NCI-H2081 (cell line): ENCODE measurements at places on chromosomes 3 and 15.

GRCh38 chr3:171334465-171334811 is 125.8 kb downstream of the TNIK start:
- DNase-seq: peak; percentile 20

- no peak for DNase-seq
Measured at GRCh38 chr3:188421151-188421821, 267.3 kb downstream of the LPP start.

GRCh38 chr3:131526801-131527347 is 24.1 kb upstream of the MRPL3 start:
- DNase-seq: no peak

DNA sequence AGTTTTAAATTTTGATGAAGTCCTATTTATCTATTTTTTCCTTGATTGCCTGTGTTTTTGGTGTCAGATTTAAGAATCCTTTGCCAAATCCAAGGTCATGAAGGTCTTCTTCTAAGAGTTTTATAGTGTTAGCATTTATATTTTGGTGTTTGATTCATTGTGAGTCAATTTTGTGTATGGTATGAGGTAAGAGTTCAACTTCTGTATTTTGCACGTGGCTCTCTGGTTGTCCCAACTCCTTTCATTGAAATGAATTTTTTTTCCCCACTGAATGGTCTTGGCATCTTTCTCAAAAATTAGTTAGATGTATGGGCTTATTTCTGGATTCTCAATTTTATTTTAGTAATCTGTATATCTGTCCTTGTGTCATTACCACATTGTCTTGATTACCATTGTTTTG is 57.1 kb upstream of the STRIT1 start:
- DNase-seq: no peak

GRCh38 chr3:170670504-170670903 is 84.6 kb upstream of the SLC7A14 start:
- DNase-seq: no peak

DNA sequence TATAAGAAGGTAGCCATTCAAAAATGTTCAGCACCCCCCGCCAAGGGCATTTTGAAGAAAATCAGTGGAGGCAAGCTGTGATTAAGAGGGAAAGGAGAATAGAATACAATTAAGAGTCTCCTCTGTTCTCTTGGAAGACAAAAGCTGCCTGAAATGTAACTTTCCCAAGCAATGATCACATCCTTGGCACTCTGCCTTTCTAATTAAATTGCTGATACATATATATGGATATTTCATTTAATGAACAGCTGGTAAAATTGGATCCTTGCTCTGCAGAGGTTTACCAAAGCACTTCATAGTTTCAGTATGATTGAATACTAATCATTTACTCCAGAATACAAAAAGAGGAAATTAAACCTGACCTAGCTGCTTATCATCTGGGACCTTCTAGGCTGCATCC is 10.4 kb downstream of the COL6A6 start:
- DNase-seq: no peak

DNA sequence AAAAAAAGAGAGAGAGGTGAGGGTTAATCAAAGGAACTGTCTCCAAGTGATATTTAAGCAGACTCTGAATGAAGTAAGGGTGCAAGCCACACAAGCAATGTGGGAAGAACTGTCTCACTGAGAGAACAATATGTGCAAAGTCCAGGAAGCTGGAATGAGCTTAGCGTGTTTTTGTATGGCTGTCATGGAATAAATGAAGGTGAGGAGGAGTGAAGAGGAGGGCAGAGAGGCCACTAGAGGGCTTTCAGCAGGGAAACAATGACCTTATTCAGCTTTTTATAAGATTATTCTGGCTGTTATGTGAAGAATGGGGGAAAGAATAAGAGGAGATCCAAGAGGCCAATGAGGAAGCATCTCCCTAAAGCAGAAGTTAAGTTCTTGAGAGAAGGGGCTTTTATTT is 86.9 kb upstream of the COL8A1 start:
- DNase-seq: no peak

- no peak for DNase-seq
Measured at GRCh38 chr3:124360155-124360554, 368.2 kb upstream of the ROPN1 start.

GRCh38 chr3:188303286-188303799 is 149.4 kb downstream of the LPP start:
- DNase-seq: no peak

GRCh38 chr15:67799801-67800205 is 25.5 kb upstream of the SKOR1 start:
- no peak for DNase-seq

- DNase-seq: no peak
Measured at GRCh38 chr15:51094606-51095569, at the start of gene TNFAIP8L3. TSS of gene TNFAIP8L3 (minus strand) at chr15:51094906. CDS start at chr15:51094595, 311 bp downstream.

DNA sequence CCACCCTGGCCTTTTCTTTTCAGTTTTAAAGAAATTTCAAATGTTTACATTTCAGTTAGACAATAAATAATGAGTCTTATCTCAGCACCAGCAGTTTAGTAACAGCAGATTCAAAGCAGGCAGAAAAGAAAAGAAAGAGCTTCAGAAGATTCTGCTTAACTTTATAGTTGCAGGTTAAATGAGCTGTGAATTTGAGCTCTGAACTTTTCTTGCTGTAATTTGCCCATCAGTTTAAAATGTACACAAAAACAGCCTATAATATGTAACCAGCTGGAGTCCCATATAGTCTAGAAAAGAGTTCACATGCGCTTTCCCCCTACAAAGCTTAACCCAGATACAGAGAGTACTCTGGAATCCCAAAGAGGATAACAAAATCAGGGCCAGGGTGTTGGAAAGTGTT is 59.7 kb upstream of the SIAH2 start:
- DNase-seq: no peak

- no peak for DNase-seq
Measured at GRCh38 chr15:94743668-94744067, 512.3 kb downstream of the MCTP2 start.

- peak; percentile 54 for DNase-seq
Measured at GRCh38 chr3:145807990-145808389, 353.0 kb downstream of the PLOD2 start.

DNA sequence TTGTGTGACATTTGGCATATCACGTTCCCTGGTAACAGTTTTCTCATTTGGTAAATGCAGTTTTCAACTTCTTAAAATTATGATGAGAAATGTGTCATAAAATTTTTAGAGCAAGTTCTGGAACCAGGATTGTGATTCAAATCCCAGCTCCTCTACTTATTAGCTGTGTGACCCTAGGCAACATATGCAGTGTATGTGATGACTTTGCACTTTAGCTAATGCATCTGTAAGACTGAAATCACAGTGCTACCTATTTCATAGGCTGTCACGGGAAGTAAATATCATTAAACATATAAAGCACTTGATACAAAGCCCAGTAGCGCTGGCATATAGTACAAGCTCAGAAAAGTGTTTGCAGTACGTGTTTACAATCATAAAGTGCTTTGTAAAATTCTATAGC is 419.4 kb downstream of the GRM7 start:
- DNase-seq: no peak

DNA sequence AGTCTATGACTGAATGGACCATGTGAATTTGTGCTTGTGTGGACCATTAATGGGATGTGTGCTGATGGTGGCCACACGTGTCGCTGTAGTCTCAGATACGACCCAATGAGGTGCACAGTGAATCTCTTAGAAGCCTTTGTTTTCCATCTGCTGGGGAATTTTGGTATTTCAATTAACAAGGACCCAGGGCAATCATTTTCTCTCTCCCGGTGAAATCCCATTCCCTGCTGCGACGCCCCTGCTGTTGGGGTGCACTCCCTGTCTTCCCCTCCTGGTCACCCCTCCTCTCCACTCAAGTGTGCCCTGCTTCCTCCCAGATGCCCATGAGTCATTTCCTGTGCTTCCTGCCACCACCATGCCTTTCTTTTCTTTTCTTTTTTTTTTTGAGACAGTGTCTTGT is 32.7 kb downstream of the EBLN2 start:
- DNase-seq: no peak

DNA sequence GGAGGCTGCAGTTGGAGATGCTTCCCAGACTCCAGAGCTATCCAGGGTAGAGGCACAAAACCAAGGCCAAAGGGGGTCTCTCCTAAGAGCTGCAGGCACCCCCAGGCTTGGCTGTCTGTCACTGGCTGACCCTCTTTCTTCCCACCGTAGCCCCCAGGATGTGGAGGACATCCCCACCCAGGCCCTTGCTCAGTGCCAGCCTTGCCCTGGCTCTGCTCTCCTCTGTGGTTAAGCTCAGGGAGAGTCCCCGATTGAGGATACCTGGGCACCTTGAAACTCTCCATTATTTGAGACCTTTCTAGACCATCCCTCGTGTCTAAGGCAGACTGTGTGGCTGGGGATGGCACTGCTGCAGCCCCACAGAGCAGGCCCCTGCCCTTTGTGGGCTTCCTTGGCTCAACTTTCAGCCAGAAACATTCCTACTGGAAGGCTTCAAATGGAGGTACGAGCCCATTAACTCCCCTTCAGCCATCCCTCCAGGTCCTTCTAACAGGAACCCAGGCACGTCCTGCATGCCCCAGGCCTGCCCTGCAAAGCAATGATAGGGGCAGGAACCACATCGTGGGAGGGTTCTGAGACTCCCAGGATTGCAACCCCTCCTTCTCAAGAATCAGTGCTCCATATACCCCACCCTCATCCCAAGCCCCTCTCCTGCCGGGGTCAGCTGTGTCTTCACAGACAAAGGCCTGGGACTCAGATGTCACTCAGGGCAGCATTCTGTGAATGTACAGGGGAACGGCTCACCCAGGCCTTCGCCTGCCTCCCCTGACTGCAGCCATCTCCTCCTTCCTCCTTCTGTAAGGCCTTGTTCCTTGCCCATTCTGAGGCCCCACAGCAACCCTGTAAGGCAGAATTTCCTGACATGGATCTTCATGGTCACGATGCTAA is 102.9 kb upstream of the ABHD17C start:
- DNase-seq: no peak

DNA sequence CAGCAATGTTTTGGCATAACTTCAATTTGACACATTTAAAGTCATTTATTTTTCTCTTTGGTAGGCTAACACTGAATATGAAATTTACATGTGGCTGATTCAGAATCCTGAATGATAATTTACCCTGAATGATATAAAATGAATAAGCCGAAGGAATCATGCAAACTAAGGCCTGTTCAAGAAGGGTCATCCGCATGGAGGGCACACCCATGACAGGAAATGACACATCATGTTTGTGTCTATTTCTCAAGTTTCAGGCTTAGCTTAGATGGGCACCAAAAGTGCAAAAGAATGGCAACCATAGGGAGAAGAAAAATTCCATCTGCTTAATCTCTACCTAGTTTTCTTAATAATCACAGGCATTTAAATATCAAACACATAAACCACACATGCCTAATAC is 141.5 kb downstream of the DUT start:
- DNase-seq: no peak

DNA sequence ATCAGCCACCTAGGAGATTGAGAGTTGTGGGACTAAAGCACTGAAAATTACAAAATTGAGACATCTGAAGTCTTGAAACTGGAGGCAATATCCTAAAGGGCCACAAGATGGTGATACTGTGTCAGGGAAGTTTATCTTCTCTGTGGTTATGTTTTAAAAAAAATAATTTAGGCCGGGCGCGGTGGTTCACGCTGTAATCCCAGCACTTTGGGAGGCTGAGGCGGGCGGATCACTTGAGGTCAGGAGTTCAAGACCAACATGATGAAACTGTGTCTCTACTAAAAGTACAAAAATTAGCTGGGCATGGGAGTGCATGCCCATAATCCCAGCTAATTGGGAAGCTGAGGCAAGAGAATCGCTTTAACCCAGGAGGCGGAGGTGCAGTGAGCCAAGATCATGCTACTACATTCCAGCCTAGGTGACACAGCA is 17.9 kb upstream of the NIT2 start:
- peak; percentile 8 for DNase-seq

- no peak for DNase-seq
Measured at GRCh38 chr3:196142202-196142956, 60.5 kb upstream of the TFRC start.

GRCh38 chr3:100992231-100993012 is 799 bp downstream of the ABI3BP start:
- no peak for DNase-seq

DNA sequence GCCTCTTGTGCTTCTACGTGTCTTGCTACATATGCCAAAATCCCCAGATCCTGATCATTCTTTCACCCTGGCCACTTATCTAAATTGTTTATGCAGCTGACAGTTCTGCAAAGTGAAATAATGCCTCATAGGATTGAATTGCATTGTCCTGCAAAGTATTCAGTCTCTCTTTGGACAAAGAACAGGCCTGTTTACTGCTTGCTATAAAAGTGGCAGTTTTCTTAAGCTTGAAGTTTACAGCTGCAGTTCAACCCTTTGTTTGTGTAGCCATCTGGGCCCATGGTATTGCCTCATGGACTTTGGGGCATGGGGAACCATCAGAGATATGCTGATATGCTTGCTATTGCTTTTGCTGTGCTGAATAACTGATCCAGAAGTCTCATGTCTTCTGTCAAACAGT is 523.2 kb downstream of the OTOL1 start:
- no peak for DNase-seq

- DNase-seq: no peak
Measured at GRCh38 chr3:8519774-8520448, 18.3 kb downstream of the LMCD1 start.

- peak; percentile 24 for DNase-seq
Measured at GRCh38 chr3:98602078-98602678, 8.8 kb upstream of the CPOX start.

DNA sequence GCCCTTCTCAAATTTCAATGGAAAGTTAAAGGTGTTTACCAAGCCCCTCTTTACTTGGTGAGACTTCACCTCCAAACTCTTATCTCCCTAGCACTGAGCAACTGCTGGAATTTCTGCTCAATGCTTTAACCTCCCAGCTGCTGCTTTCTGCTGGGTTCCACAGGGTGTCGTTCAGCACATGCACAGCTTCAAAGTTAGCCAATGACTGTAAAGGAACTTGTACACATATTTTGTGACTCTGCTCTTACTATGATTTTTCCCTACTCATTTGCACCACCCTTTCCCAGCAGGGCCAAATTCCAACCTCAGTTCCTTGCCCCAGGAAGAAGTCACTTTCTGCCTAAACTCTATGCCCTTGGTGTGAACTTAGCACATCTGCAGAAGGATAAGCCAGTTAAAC is 89.7 kb downstream of the ULK4 start:
- no peak for DNase-seq

DNA sequence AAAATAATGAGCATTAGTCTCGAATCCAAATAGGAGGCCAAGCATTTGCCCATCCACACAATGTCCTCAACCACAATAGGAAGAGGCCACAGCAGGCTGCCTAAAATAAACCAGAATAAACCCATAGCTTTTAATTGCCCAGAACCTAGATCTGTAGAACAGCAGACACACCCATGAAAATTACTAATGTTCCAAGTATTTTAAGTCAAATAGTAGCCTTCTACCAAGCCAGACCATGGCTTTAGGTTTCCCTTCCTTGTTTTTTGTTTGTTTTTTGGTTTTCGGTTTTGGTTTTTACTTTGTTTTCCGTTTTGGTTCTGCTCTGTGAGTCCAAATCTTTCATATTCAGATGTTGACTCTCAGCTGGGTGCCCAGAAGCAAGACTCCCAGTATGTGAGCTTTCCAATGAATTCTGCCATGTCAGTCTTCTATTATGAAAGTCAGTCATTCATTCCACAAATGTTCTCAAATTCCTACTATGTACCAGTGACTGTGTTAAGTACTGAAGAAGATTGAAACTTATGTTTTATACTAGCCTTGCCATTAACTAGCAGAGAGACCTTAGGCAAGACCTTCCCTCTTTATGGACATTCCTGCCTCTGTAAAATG is 57.8 kb upstream of the BOC start:
- no peak for DNase-seq
